ENCODE measurements at places on chromosomes 12 and 14.

DNA sequence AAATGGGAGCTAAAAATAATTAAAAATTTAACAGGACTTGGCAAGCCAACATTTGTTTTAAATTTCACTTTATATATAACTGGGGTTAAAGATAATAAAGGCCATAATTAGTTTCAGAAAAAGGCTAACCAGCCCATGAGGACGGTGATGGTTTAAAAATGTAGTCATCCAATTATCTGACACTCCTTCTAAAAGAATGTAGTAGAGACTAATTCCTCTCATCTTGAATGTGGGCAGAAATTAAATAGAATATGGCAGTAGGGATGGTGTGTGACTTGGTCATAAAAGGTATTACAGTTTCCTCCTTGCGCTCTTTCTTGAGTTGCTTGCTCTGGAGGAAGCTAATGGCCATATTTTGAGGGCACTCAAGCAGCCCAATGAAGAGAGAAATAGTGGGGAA, 49.1 kb upstream of the PTPRB start:
- no peak for DNase-seq
- no peaks in the 10 kb centered on the region for H3K27me3 ChIP-seq
- H3K4me1 ChIP-seq: peaks cover 7% of the 10 kb centered on the region
- no peaks in the 10 kb centered on the region for H3K36me3 ChIP-seq

GRCh38 chr12:92356425-92356824, 210.8 kb upstream of the BTG1 start:
- no peaks in the 10 kb centered on the region for H3K27me3 ChIP-seq
- no peak overlapping the region for H3K27ac ChIP-seq
- H3K4me3 ChIP-seq: no peak overlapping the region
- H3K4me1 ChIP-seq: no peaks in the 10 kb centered on the region
- H3K36me3 ChIP-seq: no peaks in the 10 kb centered on the region
- no peak for DNase-seq

DNA sequence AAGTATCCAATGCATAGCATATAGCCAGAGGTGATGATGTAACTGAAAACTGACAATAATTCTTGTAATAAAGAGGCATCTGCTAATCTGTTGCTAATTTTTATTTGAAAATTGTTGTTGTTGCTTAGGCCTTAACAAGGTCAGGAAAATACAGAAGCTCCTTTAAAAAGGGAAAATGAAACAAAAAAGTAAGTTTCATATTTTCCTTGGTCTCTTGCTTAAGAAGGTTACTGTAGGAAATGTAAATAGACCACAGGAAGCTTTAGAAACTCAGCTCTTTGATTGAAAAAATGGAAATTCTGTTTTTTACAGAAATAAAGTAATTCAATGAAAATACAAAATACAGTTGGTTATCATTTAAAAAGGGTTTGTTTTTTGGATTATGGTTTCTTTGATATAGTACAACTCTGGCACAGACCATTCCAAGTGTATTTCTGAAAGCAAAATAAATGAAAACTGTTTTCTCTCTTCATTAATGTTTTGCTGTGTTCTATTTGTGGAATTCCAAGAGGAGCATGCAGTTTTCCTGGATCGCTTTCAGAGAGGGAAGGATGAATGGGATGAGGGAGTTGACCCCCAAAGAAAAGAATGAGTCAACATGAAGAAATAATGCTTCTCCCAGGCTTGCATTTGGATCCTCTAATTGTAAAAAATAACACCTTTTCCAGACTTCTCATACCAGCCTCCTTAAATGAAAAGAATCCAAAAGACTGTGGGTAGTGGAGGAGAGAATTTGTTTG, 398.0 kb upstream of the FAR2 start:
- DNase-seq: no peak
- no peak overlapping the region for H3K4me3 ChIP-seq
- no peaks in the 10 kb centered on the region for H3K36me3 ChIP-seq
- no peaks in the 10 kb centered on the region for H3K27me3 ChIP-seq
- no peak overlapping the region for H3K27ac ChIP-seq

DNA sequence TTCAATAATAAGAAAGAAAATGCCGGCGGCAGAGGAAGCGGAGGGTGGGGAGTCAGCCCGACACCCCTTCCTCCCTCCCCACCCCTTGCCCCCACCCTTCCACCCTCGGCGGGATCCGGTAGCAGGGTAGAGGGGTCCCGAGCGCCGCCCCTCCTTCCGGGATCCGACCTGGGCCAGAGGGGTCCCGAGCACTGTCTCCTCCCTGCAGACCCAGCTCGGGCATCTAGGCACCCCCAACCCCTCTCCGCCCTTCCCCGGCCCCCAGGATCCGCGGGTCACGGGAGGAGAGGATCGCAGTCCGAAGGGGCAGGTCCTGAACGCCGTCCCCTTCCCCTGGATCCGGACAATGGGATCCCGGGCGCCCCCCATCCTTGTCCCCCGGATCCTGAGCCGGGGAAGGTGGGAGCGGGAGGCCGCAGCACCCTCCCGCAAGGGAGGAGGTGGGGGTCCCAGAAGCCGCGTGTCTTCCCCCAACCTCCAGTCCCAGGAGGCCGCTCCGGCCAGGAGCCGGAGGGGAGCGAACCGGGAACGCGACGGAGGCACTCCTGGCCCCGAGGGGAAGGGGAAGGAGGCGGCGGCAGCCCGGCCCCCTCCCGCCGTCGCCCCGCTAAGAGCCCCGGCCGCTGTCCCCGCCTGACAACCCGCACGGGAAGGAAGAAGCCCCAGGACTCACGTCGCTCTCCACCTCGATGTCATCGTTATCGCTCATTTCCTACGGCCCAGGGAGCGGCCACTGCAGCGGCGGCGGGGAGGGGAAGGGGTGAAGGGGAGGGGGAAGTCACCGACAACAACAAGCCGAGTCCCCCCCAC, 481 bp downstream of the MAX start:
- peak overlapping the region; percentile 70 for H3K4me3 ChIP-seq
- H3K36me3 ChIP-seq: no peaks in the 10 kb centered on the region
- peak overlapping the region; percentile 80 for H3K27ac ChIP-seq
- no peaks in the 10 kb centered on the region for H3K27me3 ChIP-seq

DNA sequence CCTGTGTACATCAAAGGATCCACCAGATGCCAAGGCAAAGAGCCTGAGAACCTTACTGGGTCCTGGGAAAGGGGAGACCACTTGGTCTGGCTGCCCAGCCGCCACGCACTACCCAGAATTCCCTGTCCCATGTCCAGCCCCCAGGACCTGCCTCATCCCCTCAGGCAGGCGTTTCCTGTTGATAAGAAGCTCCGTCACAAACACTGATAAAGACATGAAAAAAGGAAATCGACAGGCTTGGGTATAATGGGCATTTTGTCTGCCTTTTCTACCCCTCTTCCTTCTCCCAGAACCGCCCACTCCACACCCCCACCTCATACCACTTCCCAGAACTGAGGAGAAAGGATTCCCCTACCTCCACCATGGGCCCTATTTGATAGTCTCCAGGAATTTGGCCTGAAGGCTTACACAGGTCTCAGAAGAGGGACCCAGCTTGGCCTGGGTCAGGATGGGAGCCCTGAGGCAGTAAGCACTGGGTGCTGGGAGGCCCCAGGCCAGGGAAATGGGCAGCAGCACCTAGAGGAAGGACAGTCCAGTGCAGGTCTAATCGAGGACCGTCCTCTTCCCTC, 18.8 kb downstream of the ACVRL1 start:
- no peaks in the 10 kb centered on the region for H3K27me3 ChIP-seq
- peaks cover 20% of the 10 kb centered on the region for H3K4me1 ChIP-seq
- H3K4me3 ChIP-seq: no peak overlapping the region
- H3K27ac ChIP-seq: peak overlapping the region; percentile 10

DNA sequence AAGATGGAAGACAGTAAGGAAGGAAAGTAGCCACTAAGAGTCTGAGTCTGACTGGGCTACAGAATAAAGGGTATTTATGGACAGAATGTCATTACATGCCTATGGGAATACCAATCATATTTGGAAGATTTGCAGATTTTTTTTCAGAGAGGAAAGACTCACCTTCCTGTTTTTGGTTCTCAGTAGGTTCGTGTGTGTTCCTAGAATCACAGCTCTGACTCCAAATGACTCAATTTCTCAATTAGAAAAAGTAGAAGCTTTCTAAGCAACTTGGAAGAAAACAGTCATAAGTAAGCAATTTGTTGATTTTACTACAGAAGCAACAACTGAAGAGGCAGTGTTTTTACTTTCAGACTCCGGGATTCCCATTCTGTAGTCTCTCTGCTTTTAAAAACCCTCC, 15.4 kb upstream of the PAPLN start:
- no peaks in the 10 kb centered on the region for H3K27me3 ChIP-seq
- DNase-seq: no peak
- H3K27ac ChIP-seq: no peak overlapping the region
- H3K4me3 ChIP-seq: no peak overlapping the region

- H3K27me3 ChIP-seq: no peaks in the 10 kb centered on the region
- no peaks in the 10 kb centered on the region for H3K36me3 ChIP-seq
- H3K27ac ChIP-seq: no peak overlapping the region
- no peak overlapping the region for H3K4me3 ChIP-seq
- DNase-seq: no peak
Observed at GRCh38 chr14:75566321-75566720, 12.1 kb upstream of the FLVCR2 start.

GRCh38 chr12:104605685-104606084, 148.9 kb downstream of the CHST11 start:
- H3K4me3 ChIP-seq: no peak overlapping the region
- no peaks in the 10 kb centered on the region for H3K36me3 ChIP-seq
- peak; percentile 14 for DNase-seq
- peaks cover 27% of the 10 kb centered on the region for H3K4me1 ChIP-seq
- no peaks in the 10 kb centered on the region for H3K27me3 ChIP-seq
- no peak overlapping the region for H3K27ac ChIP-seq

DNA sequence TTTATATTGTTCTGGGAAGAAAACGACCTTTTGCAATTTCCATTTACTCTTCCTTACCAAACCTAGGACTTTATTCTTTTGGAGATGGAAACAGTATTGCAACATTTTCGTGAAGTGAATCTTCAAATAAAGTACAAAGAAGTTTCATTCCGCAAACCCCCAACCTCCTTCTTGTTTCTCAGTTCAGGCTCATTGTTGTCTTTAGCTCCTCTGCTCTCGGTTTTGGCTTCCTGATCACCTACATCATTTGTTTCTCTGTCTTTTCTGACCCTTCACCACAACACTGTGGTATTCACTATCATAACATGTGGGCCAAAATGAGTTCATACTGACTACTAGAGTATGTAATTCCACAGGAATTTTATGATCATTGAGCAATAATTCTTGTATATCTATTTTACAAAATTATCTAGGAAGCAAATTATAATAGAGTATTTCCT, 266.8 kb downstream of the ADAMTS20 start:
- H3K4me1 ChIP-seq: peaks cover 11% of the 10 kb centered on the region
- DNase-seq: no peak
- H3K36me3 ChIP-seq: no peaks in the 10 kb centered on the region
- H3K27ac ChIP-seq: no peak overlapping the region
- no peak overlapping the region for H3K4me3 ChIP-seq

- H3K36me3 ChIP-seq: no peaks in the 10 kb centered on the region
- peak overlapping the region; percentile 91 for H3K27ac ChIP-seq
- H3K4me1 ChIP-seq: peaks cover 44% of the 10 kb centered on the region
Observed at GRCh38 chr14:54106661-54107377, 150.2 kb upstream of the BMP4 start.

DNA sequence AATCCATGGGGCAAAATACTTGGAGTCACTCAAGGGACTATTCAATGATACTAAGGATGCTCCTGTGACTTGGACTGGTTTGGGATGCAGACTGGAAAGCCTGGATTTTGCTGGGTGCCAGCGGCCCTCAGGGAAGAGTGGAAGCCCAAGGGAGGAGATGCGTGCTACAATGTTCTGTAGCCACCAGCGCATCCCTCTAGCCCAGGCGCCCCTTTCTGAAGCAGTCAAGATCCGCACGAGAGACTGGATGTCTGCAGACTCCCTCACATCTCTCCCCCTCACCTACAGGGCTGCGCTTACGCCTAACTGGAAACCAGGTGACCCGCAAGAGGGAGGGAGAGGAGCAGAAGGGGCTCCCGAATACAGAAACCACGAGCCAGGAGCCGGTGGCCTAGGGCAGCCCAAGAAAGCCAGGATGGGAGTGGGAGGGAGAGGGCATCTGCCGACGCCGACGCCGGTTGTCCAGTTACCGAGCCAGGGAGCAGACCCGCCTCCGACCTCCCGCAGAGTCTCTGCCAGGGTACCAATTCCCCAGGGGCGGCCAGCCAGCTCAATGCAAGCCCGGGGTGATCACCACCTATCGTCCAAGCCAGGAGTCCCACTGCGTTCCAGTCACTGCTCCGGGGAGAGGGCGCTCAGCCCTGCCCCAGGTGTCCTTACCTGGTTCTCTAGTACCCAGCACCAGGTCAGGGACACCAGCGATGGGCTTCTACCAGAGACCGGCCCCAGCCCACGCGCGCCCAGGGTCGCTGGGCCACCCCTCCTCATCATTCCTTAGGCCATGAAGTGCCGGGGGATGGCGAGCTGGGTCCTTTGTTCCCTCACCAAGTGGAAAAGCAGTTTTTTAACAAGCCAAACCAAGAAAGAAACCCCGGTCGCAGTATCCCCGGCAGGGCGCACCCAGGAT, 1.2 kb downstream of the NTN4 start:
- H3K36me3 ChIP-seq: no peaks in the 10 kb centered on the region
- peaks cover 11% of the 10 kb centered on the region for H3K4me1 ChIP-seq
- no peaks in the 10 kb centered on the region for H3K27me3 ChIP-seq
- H3K27ac ChIP-seq: peak overlapping the region; percentile 47

GRCh38 chr12:51403159-51403558, 12.0 kb upstream of the GALNT6 start:
- DNase-seq: no peak
- no peak overlapping the region for H3K4me3 ChIP-seq
- H3K27ac ChIP-seq: no peak overlapping the region
- no peaks in the 10 kb centered on the region for H3K27me3 ChIP-seq

DNA sequence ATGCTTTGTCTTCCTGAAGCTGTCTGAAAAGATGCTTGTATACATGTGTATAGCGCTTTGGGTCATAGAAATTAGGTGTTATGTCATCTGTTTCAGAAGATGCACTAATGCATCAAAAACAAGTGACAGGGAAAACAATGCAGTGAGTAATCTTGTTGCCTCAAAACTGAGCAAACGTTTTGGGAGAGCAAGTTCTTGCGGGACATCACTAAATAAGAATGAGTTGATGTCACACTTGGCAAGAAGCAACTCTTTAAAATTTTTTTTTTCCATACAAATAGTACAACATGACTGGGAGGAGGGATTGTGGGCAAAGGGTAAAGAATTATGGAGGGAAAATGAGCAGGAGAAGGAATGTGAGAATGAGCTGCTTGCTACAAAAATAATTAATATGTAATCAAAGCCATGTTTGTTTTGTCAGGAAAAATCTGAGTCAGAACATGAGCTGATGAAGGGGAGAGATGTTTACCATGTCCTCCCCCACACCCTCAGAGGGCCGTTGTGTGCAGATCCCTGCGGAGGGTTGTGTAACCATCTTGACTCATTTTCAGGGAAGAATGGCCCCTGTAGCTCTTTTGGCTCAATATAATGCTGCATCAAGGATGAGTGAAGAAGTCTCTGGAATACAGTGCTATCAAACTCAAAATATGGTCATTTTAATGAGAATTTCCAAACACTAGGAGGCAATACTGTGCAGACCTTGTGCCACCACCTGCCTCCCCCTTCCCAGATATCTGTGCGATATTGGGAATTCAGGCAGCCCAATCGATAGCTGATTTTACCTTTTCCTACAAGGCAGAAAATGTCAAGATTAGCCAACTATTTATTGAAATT, 41.4 kb downstream of the BORCS5 start:
- no peaks in the 10 kb centered on the region for H3K27me3 ChIP-seq
- H3K36me3 ChIP-seq: no peaks in the 10 kb centered on the region
- no peak overlapping the region for H3K27ac ChIP-seq
- DNase-seq: no peak
- peaks cover 5% of the 10 kb centered on the region for H3K4me1 ChIP-seq
